ENCODE measurements at places on chromosomes 7 and 10.

- DNase-seq = no peak
These were observed 426.3 kb upstream of the POT1 start for GRCh38 chr7:125355899-125356298.

DNA sequence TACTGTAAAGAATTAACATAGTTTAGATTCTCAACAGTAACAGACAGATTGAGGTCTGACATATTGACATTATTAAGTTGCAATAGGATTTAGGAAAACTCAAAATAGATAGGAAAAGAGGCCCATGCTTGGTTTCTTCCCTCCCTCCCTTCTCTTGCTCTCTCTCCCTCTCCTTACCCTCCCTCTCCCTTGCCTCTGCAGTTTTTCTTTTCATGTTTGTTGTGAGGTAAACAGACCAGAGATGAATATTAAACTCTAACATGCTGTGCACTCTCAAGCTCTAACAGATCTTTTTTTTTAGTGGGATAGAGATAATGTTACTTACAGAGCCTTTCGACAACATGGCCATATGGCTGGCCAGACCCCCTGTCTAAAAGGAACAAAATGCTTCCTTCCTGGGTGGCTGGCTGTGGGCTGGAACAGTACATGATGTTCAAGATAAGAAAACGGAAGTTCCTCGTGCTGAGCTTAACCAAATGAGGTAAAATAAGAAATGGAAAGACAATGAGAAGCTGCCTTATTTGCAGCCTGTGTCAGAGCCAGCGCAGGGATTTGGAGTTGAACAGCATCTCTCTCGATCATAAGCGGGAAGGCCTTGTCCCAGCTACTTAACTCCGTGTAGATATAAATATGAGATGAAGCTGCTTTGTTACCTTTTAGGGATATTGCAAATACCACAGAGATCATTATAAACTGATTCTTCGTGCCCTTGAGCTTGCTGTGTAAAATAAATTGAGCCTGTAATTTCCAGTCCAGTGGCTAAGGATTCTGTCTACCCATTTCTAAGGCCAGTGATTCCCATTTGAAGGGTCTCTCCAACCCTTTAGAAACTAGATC is 391.9 kb upstream of the NPVF start:
- DNase-seq = no peak

DNA sequence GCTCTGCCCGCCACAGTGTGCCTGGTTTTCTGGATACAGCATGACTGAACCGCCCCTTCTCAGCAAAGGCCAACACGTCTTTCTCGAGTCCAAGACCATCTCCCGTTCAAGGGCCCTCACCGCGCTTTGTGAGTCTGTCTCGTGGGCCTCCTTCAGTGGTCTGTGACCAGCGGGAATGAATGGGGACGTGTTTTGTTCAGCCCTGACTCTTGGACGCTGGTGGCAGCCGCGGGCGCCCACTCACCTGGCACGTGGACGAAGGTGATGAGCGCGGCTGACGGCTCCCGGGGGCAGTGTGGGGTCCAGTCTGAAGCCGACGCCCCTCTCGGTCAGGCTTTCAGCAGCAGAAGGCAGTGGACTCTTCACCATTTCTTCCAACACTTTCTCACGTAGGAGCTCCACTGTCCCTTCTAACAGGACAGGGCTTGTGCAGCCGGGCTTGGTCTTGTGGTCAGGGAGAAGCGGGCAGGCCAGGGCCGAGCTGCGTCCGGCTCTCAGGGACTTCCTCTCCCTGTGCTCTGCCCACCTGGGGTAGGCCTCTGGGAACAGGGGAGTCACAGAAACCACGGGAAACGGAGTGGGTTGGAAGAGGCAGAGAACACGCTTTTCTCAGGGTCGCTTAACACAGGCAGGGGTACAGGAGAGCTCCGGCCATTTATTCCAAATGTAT is 30.4 kb downstream of the AMZ1 start:
- DNase-seq = no peak

GRCh38 chr10:118161461-118162246 is 114.9 kb upstream of the RAB11FIP2 start:
- DNase-seq = no peak

DNA sequence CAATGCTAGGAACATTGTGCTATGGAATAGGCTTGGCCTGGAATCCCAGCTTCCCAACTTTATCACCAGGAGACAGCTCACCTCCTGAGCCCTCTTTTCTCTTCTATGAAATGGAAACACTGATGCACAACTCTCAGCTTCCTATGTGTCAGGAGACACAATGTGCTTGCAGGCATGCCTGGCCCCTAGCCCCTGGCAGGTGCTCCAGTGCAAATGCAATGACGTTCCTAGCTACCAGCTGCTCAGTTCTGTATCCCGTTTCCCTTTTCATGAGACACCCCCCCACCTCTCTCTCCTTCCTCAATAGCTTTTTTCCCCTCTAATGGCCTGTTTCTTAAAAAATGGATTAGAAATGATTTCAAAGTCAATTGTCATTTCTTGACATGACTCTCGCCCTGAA is 30.7 kb downstream of the HABP2 start:
- DNase-seq = no peak

DNA sequence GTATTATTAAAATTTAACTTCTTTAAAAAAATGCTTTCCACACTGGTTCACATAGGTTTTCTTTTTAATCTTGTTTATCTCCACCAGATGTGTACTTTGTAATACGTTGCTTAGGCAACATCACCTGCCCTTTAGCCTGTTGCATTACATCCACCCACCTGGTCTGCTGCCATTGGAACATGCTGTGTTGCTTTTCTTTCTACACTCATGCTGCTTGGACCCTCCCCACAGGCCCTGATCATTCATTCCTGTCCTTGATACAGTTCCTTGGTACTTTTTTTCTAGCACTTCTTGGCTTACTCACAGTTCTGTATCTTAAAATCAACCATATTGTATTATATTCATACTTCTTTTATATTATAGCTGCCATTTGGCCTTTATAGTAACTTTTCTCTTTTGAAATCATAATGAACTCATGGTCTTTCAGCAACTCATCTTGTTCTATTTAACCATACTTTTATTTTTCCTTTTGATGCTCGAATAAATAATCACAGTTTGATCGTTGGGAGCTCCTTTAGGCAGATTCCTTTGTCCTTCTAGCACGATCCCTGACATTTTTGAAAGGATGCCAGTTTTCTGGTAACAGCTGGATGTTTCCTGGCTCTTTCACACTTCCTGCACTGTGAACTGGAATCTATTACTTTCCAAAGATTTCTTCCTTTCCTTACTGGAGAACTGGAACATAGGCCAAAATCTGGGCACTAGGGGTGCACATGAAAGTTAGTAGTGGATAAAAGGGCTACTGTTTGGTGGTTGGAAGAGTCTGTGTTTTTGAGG is 125.1 kb downstream of the CDK14 start:
- DNase-seq = no peak

DNA sequence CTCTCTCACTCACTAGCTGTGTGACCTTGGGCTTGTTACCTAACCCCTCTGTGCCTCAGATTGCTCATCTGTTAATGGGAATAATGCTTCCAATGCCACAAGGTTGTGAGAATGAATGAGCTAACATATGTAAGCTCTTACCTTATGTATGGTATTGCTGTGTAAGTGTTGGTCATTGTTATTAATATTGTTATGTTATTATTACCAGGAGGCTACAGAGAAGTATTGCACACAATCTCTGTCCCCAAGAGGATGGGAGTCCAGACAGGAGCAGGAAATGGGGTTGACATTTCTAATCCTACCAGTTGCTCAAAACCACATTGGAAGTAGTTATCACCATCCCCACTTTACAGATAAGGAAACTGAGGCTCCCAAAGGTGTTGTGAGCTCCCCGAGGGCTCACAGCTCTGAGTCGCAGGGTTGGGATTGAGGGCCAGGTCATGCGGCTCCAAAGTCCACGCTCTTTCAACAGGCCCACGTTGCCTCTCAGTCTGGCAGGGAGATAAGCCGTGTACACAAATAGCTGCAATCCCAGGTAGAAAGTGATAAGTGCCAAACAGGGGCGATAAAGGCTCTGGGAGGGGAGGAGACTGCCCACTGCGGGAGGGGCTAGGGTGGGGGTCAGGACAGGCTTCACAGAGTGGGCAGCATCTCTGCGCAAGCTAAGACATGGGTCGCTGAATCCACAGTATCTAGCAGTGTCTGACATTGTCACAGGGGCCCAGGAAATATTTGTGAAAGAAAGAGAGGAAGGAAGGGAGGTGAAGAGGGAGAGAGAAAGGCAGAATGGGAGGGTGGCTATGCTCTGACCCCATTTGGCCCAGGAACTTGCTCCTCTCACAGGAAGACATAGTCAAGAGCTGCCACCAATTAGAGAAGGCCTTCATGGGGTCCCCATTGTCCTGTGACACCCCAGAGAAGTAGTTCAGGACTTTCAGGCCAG is 9.6 kb upstream of the ZMIZ1 start:
- DNase-seq = no peak

DNA sequence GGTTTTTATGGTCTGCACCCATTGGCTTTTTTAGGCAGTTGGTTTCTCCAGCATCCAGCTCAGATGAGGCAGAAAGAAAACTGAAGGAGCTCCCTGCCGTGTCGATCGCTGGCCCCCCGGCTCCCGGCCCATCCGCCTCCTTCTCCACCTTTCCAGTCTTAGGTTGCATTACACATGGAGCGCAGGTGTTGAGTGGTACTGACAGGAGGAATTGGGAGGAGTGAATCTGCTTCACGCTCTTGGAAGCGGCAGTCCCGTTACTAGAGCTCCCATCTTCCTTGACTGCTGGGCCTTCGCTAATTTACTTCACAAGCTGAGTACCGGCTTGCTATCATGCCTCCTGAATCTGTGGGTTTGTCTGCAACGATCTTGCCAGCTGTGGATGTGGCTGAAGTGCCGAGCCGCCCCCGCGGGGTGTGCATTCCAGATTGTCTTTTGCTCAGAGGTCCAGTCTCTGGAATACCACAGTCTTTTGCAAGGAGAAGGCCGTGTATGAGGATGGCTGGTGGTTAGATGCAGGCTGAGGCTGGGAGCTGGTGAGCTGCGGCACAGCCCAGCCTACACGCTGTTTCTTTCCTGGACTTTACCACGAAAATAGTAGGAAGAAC is 17.1 kb downstream of the IQCE start:
- no peak for DNase-seq

- no peak for DNase-seq
These were observed 12.1 kb downstream of the BMPR1A start for GRCh38 chr10:86768412-86769062.

DNA sequence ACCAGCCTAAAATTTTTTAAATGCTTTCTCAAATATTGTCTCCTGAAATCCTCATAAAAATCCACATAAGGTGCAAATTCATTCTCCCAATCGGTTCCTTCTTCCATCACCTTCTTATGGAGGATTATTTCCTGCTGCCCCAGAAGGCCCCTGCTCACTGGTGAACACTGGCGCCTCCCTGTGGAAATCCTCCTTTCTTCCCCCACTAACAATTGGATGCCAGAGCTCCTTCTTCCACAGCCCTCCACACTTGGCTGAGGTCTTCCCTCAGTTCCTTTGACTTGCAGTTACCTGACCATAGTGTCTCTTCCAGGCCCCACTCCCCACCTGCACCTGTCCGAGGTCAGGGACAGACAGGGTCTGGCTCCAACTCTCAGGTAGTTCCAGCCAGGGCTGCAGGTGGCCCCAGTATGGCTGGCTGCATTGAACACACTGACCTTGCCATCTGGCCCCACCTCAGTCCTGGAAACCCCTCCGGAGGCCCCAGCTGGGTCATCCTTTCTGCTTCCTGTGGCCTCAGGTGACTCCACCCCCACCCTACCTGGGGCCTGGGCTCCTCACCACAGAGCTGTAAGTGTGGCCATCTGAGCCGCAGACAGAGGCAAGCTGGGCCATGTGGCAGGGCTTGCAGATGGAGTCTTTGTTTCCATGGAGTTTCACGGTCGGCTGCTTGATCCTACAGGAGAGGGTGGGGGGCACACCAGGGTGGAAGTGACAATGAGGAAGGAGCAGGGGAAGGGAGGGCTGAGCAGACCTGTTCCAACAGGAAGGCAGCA is 18.4 kb downstream of the SPOCK2 start:
- no peak for DNase-seq

DNA sequence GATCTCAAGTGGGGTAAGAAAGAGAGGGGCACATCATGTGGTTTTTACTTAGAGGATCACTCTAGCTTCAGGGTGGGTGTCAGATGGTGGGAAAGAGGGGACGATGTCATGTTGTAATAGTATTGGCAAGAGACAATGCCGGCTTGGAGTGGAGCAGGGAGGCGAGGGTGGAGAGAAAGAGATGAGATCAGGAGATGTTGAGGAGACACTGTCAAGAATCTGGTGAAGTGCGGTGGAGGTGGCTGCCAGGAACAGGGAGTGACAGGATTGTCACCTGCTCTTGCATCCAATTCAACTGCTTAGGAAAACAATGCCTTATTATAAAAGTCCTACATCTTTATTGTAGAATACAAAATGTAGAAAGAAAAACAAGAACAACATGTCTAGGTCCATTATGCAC is 63.0 kb upstream of the MKI67 start:
- no peak for DNase-seq

GRCh38 chr10:117477211-117477947 is 65.2 kb upstream of the EMX2 start:
- no peak for DNase-seq

- DNase-seq = no peak
These were observed 782.7 kb downstream of the ANKRD7 start for GRCh38 chr7:119007236-119007635.

- no peak for DNase-seq
These were observed 48.3 kb downstream of the TMEM270 start for GRCh38 chr7:73909051-73909941.

GRCh38 chr7:68420342-68421192 is 1177.7 kb upstream of the AUTS2 start:
- DNase-seq = no peak

- DNase-seq = no peak
These were observed 66.7 kb downstream of the TES start for GRCh38 chr7:116277070-116277469.

GRCh38 chr10:103832806-103833205 is 22.6 kb downstream of the SH3PXD2A start:
- DNase-seq = no peak

DNA sequence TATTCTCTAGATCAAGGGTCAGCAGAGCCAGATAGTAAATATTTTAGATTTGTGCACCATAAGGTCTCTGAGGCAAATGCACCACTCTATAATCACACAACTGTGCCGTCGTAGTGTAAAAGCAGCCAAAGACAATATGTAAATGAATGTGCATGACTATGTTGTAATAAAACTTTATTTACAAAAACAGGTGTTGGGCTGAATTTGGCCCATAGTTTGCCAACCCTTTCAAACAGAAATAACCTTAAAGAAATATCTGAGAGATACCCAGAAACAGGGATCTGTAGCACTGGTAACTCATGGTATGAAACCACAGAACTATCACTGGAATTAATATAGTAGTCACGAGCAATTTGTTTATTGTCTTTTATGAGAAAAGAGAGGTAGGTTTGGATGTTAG is 86.0 kb downstream of the ARID5B start:
- no peak for DNase-seq

DNA sequence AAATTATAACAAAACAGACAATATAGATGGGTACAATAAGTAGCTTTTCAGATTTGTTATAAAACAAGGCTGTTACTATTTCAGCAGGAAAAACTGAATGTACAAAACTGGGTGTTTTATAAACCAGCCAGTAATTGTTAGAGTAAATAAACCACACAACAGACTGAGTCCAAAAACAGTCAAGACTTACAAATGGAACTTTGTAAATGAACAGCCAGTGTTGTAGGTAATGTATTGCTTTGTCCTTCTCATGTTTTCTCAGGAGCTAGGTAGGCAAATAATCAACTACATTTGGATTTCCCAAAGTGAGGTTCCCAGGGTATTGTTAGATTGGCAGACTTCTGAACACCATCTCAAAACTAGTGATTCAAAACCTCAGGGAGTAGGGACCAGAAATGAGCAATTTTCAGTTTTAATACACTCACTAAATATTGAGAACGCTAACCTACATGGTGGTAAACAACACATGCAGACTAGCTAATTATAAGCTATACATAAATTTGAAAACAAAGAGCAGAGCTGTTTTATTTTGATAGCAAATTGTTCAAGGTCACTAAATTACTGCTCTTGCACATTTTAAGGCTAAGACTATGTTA is 36.2 kb downstream of the HERPUD2 start:
- no peak for DNase-seq
